ENCODE measurements at places on chromosomes 12 and 14.

DNA sequence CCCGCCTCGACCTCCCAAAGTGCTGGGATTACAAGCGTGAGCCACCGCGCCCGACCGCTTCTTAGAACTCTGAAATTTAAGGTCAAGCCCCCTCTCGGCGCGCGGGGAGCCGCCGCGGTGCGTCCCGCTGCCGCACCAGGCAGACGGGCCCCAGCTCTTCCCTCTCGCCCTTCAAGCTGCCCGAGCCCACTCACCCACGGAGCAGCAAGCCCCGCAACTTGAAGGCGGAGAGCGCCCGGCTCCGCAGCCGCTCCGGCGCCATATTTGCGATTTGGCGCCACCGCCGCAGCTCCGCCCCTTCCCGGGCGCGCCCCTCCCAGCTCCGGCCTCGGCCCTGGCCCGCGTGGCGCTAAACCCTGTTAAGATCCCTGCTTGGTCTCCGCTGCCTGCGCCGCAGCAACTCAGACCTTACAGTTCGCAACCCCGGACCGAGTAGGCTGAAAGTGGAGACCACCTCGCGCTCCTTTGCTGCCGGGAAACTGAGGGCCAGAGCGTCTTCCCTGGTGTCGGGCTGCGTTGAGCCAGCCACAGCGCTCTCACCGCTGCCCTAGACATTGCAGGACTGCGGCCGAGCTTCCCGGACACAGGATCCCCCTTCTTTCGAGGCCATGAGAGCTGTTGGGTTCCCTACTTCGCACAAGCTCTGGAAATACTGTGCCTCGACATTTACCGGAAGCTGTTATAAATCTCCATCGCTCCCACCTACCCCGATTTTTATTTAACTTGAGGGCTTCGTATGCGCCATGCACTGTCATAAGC, at the start of gene POLE2:
Gene POLE2 (minus strand): TSS at position 273 of the 759 bp plus-strand sequence. CDS start 11 bp downstream, at position 262.
- no peak for DNase-seq

DNA sequence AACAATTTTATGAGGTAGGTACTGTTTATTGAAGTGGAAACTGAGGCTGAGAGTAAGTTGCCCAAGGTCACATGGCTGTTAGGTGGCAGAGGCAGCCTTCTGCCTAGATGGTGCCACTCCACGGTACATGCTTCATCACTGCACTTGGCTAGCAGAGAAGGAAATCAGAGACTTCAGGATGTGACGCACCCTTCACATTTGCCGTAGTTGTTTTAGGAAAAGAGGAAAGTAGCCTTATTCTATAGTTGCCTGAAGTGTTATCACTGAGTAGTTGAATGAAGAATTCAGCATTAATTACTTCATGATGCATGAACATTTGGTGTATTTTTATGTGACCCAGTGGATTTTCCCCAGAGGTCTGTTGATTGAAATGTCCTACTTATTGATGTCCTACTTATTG, 55.7 kb downstream of the ERC1 start:
- no peak for DNase-seq

DNA sequence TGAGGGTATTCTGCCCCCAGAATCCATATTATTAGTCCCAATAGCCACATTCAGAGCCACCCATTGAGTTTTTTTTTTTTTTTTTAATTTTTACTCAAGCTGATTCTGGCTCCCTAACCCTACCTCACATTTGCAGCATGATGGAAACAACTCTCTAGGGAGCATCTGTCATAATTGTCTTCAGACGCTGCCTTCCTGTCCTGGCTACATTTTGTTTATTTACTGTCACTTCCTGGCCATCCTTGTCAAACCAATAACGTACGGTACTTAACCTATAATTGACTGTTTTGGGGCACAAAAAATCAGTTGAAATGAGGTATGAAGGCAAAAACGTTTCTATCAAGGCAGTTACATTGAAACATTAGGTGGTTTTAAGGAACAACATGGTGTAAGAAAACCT, 2.1 kb downstream of the GLIPR1 start:
- no peak for DNase-seq

- DNase-seq: no peak
These were observed 79.0 kb downstream of the PLCZ1 start for GRCh38 chr12:18658829-18659228.

GRCh38 chr12:117142094-117142493, 42.9 kb upstream of the TESC start:
- no peak for DNase-seq

DNA sequence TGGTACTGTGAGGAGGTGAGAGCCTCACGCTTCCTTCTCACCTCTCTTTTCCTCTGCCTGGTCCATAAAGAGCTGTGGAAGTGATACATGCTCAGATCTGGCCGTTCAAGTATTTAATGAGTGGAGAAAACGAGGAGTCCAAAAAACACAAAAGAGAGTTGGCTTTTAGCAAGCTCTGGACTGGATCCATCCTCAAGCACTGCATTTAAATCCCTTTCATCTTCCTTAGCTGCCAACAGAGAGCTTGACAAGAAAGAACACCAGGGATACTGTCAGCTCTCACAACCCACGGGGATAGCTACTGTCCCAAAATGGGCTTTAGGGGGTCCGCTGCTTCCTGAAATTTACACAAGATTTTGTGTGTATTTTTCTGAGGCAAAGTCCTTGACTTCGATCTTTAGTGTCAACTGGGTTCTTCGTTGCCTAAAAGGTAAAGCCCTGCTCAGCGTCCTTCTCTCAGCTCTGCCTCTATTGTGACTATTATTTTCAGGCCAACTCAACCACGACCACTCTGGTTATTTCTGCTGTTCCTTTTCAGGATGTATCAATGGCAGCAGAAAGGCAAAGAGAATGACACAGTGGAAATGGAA, 120.9 kb downstream of the TMTC1 start:
- DNase-seq: no peak

DNA sequence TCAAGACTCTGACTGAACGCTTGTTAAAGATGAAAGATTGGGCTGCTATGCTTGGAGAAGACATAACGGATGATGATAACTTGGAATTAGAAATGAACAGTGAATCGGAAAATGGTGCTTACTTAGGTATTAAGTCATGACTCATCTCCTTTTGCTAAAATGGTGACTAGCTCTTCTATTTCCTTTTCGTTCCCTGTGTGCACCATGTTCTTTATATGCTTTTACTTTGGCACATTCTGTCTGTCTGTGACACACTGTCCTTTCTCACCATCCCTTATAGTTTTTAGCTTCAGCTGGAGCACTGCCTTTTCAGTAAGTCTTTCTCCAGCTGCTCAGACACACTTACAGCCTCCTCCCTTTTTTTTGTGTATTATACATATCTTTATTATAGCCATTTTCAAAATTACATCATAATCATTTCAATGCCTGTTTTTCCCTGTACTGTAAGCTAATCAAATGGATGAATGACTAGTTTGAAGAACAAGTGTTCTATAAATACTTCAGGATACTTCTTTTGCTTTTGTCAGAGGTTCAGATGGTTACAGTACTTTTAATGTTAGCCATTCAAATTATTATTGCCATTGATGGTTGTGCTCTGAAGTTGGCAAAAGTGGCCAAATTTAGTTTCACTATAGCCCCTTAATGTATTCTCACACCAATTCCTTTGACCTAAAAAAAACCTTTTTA, 68.6 kb downstream of the MIA2 start:
- no peak for DNase-seq

- no peak for DNase-seq
These were observed 152.7 kb downstream of the SRGAP1 start for GRCh38 chr12:63997198-63997597.

GRCh38 chr12:93002293-93003054, 73.4 kb upstream of the EEA1 start:
- peak; percentile 78 for DNase-seq

DNA sequence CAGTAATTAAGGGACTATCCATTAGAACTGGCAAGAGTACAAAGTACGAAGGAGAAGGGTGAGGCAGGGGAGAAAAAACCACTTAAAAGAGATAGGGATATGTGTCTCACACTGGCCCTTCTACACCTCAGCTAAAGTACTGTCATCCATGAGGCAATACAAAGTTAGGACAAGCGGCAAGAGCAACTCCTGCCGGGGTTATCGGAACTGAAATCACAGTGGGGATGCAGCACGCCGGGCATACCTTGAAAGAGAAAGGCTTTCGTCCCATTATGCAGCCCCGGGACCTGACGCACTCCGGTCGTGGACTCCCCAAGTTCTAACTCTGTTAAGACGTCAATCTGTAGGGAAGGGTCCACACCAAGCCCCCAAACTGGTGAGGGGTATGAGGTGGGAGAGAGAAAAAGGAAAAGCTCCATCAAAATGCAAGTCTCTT, 1.1 kb downstream of the NELL2 start:
- no peak for DNase-seq

DNA sequence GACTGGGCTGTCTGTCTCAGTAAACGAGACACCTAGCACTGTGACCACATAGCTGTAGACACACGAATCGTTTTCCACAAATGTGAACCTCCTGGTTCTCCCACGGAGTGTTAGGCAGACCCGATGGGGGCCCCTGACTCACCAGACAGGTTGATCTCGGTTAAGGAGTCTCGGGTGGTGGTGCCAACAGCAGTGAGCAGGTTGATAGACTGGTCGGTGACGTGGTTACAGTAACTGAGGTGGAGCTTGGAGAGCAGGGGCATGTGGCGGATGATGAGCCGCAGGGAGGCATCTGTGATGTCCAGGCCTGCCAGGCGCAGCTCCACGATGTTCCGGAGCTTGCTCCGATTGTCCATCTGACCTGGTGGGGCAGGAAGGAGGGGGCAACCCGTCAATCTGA, 39.8 kb downstream of the RNF34 start:
- no peak for DNase-seq

Measured in non-pigmented ciliary epithelial cell (primary cell).